ENCODE measurements at places on chromosomes 7 and 10.

DNA sequence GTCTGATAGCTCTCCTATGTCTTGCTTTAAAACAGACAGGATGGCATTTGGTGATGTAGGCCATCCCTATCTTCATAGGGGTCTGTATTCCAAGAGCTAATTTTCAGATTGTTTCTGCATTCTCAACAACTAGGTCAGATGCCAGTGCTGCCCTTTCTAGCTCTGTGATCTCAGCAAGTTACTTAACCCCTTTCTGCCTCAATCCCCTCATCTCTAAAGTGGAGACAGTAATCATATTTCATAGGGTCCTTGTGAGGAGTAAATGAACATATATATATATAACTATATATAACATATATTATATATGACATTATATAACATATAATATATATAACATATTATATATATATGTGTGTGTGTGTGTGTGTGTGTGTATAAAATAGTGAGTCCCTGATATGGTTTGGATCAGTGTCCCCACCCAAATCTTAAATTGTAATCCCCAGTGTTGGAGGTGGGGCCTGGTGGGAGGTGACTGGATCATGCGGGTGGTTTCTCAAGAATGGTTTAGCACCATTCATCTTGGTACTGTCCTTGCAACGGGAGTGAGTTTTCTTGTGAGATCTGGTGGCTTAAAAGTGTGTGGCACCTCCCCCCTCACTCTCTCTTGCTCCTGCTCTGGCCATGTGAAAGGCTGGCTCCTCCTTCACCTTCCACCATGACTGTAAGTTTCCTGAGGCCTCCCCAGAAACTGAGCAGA lies 45.2 kb downstream of the HIPK2 start:
- DNase-seq = no peak

DNA sequence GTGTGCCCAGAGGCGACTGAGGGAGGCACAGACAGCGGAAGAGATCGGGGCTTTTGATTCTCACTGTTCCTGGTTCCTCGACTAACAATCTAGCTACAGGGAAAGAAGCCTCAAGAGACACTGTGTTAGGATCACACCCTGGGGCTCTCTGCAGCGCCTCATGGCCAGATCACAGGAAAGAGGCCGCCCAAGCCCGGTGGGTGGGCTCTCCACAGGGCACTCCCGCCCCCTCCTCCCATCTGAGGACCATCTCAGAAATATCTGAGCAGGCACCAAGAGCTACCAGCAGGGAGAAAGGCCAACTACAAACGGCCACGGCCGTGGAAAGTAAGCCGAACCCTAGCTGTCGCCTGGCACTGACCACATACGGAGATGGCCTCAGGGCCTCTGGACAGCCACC lies 224.2 kb downstream of the MLLT10 start:
- DNase-seq = no peak

DNA sequence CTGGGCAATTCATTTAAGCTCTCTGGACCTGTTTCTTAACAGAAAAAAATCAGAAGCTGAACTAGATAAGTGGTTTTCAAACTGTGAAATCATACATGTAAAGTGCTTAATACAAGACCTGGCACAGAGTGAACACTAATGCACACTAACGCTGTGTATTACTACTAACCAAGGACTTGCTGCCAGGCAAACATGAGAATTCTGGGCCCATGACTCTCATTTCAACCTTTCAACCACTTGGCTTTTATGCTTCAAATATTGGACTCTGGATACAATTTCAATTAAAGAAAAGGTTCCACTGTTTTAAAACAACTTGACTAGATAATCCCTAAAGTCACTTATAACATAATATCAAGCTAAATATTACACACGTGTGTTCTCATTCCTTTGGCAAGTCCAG lies 73.4 kb downstream of the SRPK2 start:
- no peak for DNase-seq

DNA sequence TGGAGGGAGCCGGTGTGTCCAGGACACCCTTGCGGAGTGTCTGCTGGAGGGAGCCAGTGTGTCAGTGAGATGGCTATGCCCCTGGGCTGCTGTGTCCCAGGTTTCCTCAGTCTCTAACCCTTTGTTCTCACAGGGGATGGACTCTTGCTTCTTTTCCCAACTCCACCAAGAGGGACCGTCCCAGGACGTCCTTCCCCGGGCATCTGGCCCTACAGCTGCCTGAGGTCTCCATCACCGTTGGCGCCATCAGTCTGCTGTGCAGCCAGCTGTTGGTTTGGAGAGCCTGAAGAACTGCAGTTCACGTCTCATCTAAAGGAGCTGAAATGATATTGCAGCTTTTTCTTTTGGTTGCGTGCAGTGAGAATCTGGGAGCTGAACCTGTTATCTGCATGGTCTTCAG lies 136.2 kb downstream of the VIPR2 start:
- no peak for DNase-seq

DNA sequence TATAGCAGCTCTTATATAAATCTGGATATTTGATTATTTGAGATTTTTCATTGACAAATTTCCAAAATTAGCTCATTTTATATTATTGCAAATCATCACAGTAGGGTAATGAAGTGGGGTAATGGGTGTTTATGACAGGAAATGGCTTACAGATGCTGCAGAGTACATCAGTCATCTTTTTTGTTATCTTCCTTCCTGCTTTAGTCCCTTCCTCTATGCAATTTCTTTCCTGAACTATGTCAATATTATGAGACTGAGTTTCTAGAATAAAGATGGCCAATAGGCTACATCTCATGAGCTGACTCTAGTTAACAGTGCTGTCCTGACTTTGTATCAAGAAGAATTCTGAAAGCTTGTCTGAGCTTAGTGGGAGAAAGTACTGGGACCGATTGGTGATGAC lies 244.5 kb downstream of the XPNPEP1 start:
- no peak for DNase-seq

- peak; percentile 59 for DNase-seq
These were observed 14.3 kb downstream of the ZC3HAV1 start for GRCh38 chr7:139095194-139095659.

- no peak for DNase-seq
These were observed 253.6 kb downstream of the KCNMA1 start for GRCh38 chr10:77383861-77384553.

GRCh38 chr7:134589491-134589941 lies 40.6 kb downstream of the AKR1B15 start:
- no peak for DNase-seq

- no peak for DNase-seq
These were observed 98.8 kb downstream of the CACNB2 start for GRCh38 chr10:18238870-18239485.

GRCh38 chr7:151379534-151380198 lies 30.2 kb downstream of the WDR86 start:
- DNase-seq = no peak

DNA sequence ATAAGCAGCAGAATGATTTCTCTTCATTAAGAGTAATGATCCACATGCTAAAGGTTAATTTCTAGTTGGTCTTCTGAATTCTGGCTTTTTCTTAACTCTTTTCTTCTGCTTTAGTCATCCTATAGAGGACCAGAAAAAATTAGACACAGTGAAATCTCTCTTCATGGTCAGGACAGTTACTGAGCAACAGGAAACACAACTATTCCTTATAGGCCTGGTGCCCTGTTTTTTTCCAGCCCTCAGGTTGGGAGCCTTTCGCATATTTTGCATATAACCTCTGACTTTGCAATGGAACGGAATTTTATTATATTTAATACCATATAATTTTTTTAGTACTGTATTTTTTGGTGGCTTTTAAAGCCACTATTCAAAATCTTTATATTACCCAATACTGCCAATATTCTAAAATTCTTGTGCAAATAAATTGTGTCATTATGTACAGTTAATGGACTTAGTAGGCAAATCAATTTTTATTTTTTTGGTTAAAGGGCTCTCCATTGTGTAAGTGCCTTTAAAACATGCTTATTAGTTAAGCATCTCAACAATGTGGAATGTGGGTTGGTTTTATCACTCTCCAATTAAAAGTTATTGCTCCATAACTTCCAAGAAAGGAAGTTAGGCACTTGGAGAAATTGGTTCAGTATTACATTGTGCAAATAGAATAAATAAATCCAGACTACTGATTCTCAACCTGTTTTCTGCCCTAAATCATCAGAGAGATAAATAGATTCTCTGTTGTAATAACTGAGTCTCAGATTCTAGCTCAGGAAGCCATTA lies 22.5 kb downstream of the ARL4A start:
- no peak for DNase-seq

DNA sequence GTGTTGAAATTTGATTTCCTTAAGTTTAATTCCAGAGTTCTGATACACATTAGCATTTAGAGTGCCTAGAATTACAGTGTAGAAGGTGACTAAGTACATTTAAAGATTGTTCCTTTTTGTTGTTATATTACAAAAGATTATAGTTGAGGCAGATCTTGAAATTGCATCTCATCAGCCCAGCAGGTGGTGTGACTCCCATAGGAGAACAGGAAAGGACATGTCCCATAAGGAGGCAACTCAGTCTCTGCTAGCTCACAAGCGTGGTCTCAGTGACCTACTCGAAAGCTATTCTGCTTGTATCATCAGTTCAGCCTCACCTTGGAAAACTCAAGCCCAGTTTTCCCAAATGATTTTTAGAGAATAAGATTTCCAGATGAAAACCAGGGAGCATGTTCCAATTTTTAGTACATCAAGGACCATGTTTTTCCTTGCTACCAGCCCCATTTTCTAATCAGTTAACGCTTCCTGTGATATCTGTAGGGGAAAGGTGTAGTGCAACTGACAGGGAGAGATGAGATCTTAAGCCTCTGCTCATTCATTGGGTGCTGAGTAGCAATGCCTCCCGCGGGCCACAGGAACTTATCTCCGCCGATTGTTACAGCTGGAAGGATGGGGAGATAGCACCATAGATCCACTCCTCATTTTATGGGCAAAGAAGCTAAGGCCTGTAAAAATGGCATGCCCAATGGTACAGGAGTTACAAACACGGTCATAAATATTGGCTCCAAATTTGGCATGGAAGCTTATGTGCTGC lies 1.1 kb upstream of the GNAI1 start:
- no peak for DNase-seq

Measured in stimulated activated CD8-positive, alpha-beta memory T cell treated with anti-CD3 and anti-CD28 coated beads, Interleukin-7, amount 100 ng/mL, for 1 hour (primary cell).